ENCODE measurements at places on chromosomes 12 and 14.
A peak's percentile ranks its signal among the peaks of the same experiment; 100 is the strongest.

DNA sequence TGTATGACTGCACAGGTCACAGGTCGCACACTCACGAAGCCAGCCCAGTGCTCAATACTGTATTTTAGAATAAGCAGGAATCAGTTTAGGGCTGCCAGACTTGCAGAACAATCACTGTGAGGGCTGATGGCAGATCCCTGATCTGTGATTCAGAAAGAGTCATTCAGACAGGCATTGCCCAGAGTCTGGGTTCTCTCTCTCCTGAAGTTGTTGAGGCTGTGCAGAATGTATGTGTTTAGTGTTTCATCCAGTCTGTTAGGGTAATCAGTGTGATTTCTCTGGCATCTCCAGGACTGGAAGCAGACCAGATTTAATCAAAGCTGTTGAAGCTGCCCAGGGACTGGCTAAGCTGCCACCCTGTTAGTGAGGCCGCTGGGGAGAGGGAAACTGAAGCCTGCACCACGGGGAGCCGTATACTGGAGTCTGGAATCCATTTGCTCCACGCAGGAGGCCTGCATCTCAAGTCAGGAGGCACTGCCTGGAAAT lies 69.3 kb downstream of the ETV6 start:
- no peak for DNase-seq

- peak; percentile 10 for DNase-seq
Observed at GRCh38 chr14:100895411-100895810, 8.1 kb downstream of the RTL1 start.

DNA sequence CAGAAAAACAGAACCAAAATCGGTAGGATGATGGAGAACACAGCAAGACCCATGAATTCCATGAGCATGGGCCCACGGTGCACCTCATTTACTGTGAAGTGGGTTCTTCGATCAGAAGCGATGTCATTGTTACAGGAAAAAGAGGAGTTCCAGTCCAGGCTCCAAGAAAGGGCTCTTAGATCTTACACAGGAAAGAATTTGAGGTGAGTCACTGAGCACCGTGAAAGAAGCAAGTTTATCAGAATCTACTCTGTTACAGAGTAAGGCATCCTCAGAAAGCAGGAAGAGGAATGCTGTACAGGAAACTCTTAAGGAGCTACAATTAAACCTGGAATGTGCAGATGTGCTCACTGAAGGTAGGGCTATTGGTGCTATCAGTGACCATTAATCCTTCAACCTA lies 11.6 kb upstream of the CHFR start:
- DNase-seq: no peak

DNA sequence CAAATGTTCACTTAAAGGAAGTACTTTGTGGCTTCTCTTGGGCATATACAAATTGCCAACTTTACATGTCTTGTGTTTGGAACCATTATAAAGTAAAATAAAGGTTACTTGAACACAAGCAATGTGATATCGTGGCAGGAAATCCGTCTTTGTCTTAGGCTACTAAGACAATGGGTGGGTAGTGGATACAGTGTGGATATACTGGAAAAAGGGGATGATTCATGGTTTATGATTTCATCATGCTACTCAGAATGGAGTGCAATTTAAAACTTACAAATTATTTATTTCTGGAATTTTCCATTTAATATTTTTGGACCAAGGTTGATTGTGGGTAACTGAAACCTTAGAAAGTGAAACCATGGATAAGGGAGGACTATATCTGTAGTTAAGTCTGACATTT lies 48.4 kb downstream of the MYRFL start:
- no peak for DNase-seq

- no peak for DNase-seq
Observed at GRCh38 chr14:57495416-57495815, 1.8 kb upstream of the CCDC198 start.

GRCh38 chr12:118377021-118377883 lies 897 bp downstream of the SUDS3 start:
- no peak for DNase-seq

DNA sequence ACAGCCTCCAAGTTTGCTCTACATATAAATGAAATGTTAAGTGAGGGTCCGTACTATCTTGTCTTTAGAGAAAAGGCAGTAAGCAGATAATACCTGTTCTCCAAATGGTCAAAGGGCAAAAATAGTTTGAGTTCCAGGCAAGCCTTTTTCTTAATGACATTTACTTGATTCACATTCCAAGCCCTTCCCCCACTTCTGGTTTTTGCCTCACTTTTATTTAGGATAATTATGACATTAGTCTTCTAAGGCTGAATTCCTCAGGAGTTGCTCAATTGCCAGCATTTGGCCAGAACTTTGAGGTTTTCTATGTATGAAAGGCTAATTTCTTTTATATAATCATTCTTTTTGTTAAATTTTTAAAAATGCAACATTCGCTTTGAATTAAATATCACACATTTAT lies 62.5 kb upstream of the DUSP6 start:
- no peak for DNase-seq

DNA sequence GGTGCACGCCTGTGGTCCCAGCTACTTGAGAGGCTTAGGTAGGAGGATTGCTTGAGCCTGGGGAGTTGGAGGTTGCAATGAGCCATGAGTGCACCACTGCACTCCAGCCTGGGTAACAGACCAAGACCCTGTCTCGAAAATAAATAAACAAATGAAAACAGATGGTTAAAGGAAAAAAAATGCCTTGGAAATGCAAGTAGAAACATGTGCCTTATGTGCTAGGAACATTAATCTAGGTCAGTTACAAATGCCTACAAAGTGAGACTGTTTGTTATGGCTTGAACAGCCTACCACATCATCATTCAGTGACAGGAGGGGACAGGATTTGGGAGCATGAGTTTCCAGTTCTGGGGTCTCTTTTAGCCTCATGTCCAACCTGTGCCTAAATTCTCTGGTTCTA lies 52.4 kb upstream of the BCAT1 start:
- no peak for DNase-seq

GRCh38 chr12:8612629-8613028 lies at the start of gene AICDA:
Gene AICDA (minus strand): TSS chr12:8612859. CDS start chr12:8612767, 92 bp downstream.
- no peak for DNase-seq

DNA sequence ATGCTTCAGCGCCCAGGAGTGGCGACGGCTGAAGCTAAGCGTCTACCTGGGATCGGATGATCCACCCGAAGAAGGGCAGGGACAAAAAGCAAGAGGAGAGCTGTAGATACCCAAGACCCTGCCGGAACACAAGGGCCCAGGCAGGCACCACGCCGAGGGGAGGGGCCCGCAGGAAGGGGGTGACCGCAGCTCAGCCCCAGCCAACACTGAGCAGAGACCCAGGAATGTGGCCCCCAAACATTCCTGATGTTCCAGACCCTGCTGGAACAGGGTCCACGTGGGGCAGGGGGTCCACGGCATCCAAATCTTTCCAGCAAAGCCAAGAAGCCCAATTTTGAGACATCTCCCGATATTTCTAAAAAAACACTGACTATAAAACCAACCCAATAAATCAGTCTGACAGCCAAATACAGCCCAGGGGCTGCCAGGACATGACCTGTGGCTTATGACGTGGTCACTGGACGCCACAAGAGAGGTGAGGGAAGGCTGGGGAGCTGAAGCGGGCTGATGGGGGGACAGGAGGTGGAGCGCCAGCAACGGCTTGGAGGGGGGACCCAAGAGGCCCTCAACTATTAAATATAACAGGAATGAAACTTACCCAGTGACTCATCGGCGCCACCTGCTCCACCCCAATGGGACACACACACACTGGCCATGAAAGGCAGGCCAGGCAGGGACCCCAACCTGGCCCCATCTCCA lies 58.9 kb downstream of the NCOR2 start:
- no peak for DNase-seq

- DNase-seq: no peak
Observed at GRCh38 chr12:81998761-81999378, 239.7 kb upstream of the PPFIA2 start.

DNA sequence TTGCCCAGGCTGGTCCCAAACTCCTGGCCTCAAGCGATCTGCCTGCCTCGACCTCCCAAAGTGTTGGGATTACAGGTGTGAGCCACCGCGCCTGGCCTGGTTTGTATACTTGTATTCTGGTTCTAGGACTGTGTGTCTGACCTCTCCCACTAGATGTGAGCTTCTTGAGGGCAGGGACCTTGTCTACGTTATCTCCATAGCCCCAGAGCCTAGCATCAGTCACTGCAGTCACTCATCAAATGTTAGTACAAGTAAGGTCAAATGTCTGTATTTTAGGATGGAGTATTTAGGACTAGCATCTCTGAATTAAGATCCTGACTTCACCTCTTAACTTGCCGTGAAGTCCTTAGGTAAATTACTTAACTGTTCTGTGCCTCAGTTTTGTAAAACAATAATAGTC lies 2.9 kb downstream of the RILPL2 start:
- DNase-seq: no peak

DNA sequence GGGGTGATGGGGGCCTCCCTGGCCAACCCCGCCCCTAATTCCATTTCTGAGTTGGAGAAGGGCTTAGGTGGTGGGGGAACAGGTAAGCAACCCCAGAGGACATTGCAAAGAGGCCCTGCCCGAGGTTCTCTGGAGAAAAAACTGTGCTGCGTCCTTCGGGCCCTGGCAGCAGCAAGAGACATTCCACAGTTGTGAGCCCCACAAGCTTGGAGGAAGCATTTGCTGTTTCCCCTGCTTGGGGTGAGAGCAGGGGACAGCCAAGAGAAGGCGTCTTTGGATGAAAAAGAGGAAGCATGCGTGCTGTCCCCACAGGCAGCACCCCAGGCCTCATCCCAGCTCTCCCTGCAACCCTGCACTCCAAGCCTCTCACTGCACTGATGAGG lies 1.3 kb downstream of the BDKRB2 start:
- no peak for DNase-seq
